Stimulated activated CD4-positive, alpha-beta T cell treated with anti-CD3 and anti-CD28 coated beads, Interleukin-15, amount 100 ng/mL, for 1 hour (primary cell): ENCODE measurements at places on chromosomes 12 and 14.

DNA sequence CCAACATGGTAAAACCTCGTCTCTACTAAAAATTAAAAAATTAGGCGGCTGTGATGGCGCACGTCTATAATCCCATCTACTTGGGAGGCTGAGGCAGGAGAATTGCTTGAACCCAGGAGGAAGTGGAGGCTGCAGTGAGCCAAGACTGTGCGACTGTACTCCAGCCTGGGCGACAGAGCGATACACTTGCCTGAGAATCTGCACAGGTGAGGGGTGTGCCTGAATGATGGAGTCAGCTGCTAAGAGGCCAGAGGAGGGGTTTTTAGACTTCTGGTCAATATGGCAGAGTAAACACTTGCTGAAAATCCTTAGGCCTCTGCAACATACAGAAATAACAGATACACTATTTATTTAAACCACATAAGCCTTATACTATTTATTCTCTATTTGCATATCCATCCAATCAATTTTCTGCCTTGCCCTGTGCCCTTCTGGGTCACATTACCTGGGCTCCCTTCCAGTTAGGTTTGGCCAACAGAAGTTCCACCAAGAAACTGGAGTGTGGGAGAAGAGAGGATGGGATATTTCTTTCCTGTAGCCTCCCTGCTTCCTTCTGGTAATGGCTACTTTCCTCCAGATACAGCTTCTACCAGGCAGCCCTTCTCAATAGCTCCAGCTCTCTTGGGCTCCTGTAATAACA, 117.6 kb downstream of the EFCAB11 start:
- DNase-seq: no peak

GRCh38 chr14:89797148-89797547, 157.4 kb downstream of the EFCAB11 start:
- no peak for DNase-seq

- DNase-seq: no peak
Observed at GRCh38 chr12:123523518-123523917, 10.0 kb downstream of the RILPL1 start.

GRCh38 chr12:108618079-108618952, 15.4 kb downstream of the SELPLG start:
- peak; percentile 69 for DNase-seq

GRCh38 chr12:124378926-124379325, 84.0 kb downstream of the RFLNA start:
- DNase-seq: no peak

DNA sequence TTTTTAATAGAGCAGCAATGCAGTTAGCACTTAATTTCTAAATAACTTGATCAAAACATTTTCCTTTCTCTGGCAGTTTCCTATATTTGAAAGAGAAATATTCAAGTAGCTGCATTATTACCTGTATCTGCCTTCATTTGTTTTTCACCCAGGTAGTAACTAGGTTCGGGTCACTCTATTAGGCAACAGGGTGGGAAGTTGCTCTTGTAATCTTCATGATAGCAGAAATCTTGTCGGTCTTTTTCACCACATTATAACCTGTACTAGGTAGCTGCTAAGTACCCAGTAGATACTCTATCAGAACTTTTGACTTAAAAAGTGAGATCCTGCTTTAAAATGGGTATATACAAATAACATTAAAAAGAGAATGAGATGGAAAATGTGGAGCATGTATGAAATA, 2.4 kb upstream of the PIK3C2G start:
- no peak for DNase-seq

- DNase-seq: no peak
Observed at GRCh38 chr12:49138587-49138986, 7.4 kb upstream of the TUBA1B start.

DNA sequence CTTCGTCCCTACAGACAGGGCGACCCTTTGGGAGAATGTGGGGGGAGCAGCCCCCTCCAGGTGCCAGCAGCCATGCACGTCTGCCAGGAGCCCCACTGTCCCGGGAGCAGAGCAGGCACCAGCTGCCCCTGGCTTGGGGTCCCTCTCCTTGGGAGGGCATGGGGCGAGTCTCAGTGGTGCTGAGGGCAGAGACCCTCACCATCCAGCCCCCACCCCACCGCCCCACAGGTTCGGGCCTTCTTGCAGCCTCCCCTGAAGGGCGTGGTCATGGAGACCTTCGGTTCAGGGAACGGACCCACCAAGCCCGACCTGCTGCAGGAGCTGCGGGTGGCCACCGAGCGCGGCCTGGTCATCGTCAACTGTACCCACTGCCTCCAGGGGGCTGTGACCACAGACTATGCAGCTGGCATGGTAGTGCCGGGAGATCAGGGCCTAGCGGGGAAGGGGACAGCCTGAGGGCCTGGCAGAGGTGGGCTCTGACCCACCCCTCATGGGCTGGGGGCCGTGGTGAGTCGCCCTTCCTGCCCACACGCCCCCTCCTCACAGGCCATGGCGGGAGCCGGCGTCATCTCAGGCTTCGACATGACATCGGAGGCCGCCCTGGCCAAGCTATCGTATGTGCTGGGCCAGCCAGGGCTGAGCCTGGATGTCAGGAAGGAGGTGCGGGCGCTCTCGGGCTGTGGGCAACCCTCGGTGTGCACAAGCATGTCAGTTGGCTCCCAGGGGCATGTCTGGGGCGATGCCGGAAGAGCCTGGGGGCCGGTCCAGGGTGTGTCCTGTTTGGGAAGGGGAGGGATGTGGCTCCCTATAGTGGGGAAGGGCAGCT, 18.8 kb downstream of the ASPG start:
- no peak for DNase-seq

DNA sequence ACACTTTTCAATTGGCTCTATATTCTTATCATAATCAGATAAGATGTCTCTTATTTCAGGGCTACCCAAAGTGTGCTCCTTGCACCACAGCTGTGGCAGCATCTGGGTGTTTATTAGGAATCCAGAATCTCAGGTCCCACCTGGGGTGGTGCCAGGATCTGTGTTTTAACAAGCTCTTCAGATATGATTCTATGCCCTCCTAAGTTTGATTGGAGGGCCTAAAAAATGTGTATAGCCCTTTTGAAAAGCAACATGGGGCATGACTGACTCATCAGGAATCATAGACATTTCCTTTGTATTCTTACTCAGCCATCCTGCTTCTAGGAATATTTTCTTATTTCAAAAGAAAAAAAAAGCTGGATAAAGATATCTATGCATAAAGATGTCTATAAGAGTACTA, 103.1 kb downstream of the HELB start:
- DNase-seq: no peak

- no peak for DNase-seq
Observed at GRCh38 chr12:68031881-68032739, 42.9 kb downstream of the IFNG-AS1 start.

GRCh38 chr14:58227096-58227819, 17.4 kb upstream of the PSMA3 start:
- DNase-seq: no peak

- no peak for DNase-seq
Observed at GRCh38 chr14:61925732-61926435, 163.7 kb downstream of the SNAPC1 start.

GRCh38 chr14:65354131-65354530, 58.4 kb upstream of the FUT8 start:
- DNase-seq: no peak

- no peak for DNase-seq
Observed at GRCh38 chr14:100748944-100749343, 22.3 kb downstream of the DLK1 start.

DNA sequence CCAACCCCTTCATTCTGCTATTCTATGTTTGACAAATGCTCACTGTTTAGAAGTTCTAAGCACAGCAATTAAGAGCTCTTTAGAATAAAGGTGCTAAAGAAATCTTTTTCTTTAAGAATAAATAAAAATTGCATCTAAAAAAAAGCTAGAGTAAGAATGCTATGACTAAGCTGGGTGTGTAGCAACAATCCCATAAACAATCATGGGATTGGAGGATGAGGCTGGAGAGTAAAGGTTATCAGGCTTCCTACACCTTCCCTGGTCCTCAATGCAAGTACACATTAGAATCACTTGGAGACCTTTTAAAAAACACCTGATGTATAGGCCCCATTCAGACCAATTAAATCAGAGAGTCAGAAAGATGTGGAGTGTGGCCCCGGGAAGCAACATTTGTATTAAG, 88.3 kb downstream of the CIT start:
- DNase-seq: no peak
